ENCODE measurements at places on chromosomes 13 and 19.

DNA sequence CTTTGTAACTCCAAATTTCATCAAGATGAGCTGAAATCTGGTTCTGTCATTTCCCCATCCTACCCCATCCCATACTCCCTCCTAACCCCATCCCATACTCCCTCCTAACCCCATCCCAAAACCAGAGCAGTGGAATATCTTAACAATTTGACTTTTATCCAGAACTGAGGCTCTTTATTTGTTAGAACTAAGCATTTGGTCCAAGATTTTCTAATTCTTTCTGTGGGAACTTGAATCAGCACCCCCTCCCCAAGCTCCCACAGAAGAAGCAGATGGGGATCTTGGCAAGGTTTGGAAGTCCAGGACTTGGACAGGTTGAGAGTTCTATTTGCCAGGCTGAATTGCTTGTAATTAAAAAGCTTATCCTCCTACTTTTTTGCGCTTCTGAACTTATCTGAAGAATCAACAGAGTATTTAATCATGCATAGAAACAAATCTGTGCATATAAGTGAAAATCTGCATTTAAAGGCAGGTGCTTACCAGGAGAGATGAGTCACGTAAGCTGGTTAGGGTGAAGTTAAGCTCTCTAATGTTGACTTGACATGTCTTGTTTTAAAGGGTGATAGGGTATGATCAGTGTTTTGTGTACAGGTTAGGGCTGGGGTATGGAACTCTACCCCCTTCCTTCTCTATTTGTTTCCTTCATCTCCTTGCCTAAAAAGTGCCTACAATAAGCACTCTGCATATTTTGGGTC lies 111.1 kb downstream of the COG6 start:
- DNase-seq, result no peak

DNA sequence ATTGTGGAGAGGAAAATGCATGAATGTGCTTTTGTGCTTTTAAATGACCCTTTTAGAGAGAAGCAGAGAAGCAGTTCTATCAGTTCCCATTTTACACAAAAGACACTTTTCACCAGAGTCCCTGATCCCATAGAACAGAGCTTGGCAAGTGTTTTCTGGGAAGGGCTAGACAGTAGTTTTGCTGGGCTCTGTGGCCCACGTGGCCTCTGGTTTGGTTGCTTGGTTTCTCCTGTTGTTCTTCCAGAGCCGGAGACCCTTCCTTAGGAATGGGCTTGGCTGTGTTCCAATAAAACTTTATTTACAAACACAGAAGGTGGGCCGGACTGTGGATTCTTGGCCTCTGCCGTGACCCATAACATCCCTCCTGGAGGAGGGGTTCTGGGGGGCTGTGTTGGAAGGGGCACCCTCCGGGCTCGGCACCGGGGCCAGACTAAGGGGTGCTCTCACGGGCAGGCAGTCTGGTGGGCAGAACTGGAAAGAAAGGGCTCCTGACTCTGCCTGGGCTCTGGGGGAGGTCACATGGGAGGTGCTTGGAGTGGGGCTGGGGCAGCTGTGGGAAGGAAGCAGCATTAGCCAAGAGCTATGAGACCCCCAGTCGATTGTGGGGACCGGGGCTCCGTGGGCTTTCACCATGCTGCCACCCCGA lies 3.2 kb downstream of the SPPL2B start:
- no peak for DNase-seq

- DNase-seq, result no peak
These were observed 43.6 kb upstream of the RCBTB2 start for GRCh38 chr13:48576448-48577010.

- no peak for DNase-seq
These were observed 80.4 kb downstream of the LRCH1 start for GRCh38 chr13:46633416-46633815.

- DNase-seq, result no peak
These were observed 3.0 kb downstream of the ATP1A3 start for GRCh38 chr19:41991025-41991424.

DNA sequence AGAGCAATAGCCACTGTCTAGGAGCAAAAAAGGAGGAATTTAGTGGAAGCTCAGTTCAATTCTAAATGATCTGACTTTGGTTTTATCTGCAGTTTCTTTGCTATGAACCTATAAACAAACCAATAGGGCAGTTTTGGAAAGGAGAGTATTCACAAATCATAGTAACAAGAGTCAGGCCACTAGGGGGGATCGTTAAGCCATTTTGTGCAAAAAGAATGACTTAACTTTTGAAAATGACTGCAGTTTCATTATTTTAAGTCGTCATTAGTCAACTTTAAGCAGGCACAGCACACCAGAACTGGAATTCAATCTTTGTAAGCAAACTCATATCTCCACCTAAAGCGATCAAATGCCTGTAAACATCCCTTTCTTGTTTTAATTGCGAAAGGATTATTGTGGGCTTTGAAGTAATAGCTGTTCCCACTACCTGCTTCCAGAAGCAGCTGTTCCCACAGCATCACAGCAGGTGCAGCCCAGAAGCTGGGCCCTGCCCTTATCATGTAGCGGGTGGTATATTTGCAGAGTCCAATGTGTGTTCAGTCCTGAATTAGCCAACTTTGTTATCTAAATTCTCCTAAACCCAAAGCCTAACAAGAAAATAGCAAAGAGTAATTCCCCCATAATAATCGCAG lies 51.5 kb downstream of the SOX21 start:
- no peak for DNase-seq

DNA sequence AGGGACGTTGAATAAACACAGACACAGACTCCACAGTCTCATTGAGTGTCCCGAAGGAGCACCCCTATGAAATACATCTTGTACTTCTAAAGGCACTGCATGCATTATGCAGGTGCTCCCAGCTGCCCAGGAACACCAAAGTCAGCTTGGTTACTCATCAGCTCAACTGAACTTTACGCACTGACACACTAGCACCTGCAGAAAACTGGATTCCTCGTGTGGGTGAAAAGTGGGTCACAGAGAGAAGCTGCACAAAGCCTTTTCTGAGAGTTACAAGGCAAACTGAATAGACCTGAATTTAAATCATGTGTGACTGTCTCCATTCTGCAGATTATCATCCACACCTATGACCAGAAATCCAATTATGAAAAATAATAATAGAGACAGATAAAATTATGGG lies 527.5 kb upstream of the NBEA start:
- no peak for DNase-seq

GRCh38 chr19:28636016-28636629 lies 576.8 kb downstream of the UQCRFS1 start:
- DNase-seq, result no peak

DNA sequence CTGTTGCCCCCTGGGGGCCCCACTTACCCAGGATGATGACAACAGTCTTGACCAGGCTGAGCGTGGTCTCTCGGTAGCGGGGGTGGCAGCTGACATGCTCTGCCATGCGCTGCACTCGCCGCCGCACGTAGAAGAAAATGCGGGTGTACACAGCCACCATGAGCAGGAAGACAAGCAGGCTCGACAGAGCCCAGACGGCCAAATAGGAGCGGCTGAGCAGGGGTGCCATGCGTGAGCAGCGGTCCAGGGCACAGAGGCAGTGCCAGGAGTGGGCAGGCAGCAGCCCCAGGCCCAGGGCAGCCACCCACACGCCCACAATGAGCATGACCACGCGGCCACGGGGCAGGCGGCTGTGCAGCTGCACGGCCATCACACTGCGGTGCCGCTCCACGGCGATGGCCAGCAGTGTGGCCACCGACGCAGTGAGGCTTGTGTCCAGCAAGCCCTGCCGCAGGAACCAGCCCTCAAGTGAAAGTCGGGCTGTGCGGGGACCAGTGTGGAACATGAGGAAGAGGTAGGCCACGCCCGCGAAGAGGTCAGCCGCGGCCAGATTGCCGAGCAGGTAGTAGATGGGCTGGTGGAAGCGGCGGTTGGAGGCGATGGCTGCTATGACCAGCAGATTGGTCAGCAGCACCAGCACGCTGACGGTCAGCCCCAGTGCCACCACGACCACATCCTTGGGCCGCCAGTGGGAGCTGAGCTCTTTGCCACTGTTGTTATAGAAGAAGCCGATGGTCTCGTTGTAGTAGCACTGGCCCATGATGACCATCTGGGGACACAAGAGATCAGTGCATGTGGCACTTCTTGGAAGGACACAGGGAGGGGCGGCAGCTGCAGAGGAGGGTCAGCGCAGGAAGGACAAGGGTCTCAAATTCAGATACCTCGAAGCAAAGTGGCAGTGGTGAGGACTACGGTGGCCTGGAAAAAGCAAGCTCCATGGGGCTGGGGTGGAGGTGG lies 1.2 kb downstream of the LPAR2 start:
- DNase-seq, result no peak

- no peak for DNase-seq
These were observed 8.5 kb downstream of the FOXO1 start for GRCh38 chr13:40657951-40658350.

GRCh38 chr19:49643466-49643865 lies 1.5 kb downstream of the SCAF1 start:
- DNase-seq, result no peak
